ENCODE measurements at places on chromosomes 2 and 18. TPM values are rescaled to one million over a fixed set of nuclear protein-coding genes. Genes with fewer than 3 reads are reported as not detected.

- H3K27me3 ChIP-seq = no peaks in the 10 kb centered on the region
- no peak for DNase-seq
- no peak overlapping the region for H3K27ac ChIP-seq
These were observed 127.4 kb upstream of the CYP26B1 start for GRCh38 chr2:72275084-72275483.

DNA sequence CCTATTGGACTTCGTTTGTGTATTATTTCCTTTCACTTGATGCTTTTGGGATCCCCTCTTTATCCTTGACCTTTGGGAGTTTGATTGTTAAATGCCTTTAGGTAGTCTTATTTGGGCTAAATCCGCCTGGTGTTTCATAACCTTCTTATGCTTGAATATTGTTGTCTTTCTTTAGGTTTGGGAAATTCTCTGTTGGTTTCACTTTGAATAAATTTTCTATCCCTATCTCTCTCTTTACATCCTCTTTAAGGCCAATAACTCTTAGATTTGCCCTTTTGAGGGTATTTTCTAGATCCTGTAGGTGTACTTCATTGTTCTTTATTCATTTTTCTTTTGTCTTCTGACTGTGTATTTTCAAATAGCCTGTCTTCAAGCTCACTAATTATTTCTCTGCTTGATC lies 354.7 kb downstream of the PARD3B start:
- no peak overlapping the region for H3K27ac ChIP-seq
- no peak overlapping the region for H3K4me3 ChIP-seq
- peaks cover 6% of the 10 kb centered on the region for H3K36me3 ChIP-seq
- peaks cover 10% of the 10 kb centered on the region for H3K4me1 ChIP-seq

GRCh38 chr2:221715523-221716247 lies 143.6 kb upstream of the EPHA4 start:
- peaks cover 47% of the 10 kb centered on the region for H3K4me1 ChIP-seq
- H3K36me3 ChIP-seq = peaks cover 10% of the 10 kb centered on the region
- no peak for DNase-seq

- no peaks in the 10 kb centered on the region for H3K36me3 ChIP-seq
- no peak for DNase-seq
- H3K4me1 ChIP-seq = no peaks in the 10 kb centered on the region
- no peaks in the 10 kb centered on the region for H3K27me3 ChIP-seq
These were observed 93.8 kb upstream of the PHLPP1 start for GRCh38 chr18:62621546-62621945.

- no peak overlapping the region for H3K4me3 ChIP-seq
- no peaks in the 10 kb centered on the region for H3K27me3 ChIP-seq
- no peak for DNase-seq
These were observed 104.8 kb downstream of the PLCL1 start for GRCh38 chr2:197908990-197909776.

GRCh38 chr2:223744580-223744979 lies 92.8 kb downstream of the AP1S3 start:
- H3K27ac ChIP-seq = no peak overlapping the region
- no peak overlapping the region for H3K4me3 ChIP-seq
- H3K27me3 ChIP-seq = no peaks in the 10 kb centered on the region
- H3K4me1 ChIP-seq = no peaks in the 10 kb centered on the region

DNA sequence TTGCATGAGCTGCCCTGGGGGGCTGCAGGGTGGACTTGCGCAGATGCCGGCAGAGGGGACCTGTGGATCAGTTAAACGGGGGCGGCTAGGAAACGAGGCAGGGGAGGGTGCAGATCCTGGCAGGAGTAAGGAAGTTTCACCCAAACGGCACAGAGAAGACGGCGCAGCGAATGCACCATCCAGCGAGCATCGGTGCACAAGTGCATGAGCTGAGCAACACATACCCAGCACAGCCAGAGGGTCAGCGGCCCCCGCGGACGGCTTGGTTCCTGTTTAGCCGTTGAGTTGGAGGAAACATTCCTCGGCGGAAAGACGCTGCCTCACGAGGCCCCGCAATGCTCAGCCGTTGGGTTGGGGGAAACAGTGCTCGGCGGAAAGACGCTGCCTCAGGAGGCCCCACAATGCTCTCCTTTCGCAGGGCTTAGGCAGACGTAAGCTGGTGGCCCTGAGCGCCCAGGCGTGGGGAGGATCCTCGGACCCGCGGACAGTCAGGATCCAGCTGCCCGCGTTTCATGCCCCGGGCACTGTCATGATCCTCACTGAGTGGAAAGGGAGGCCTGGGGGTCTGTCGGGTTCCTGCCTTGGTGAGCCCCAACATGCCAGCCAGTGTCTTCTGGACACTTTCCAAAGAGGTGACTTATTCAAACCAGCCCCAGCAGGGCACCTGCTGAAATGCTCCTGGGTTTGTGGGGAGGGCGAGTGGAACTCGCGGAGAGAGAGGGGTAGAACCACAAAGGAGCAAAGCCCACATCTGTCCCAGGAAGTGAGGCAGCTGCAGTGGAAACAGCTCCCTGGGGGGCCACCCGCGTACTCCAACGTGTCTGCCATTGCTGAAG lies 86.3 kb downstream of the NDUFA10 start:
- no peaks in the 10 kb centered on the region for H3K4me1 ChIP-seq
- no peaks in the 10 kb centered on the region for H3K27me3 ChIP-seq
- DNase-seq = peak; percentile 5
- no peak overlapping the region for H3K27ac ChIP-seq
- no peak overlapping the region for H3K4me3 ChIP-seq
- H3K36me3 ChIP-seq = no peaks in the 10 kb centered on the region

DNA sequence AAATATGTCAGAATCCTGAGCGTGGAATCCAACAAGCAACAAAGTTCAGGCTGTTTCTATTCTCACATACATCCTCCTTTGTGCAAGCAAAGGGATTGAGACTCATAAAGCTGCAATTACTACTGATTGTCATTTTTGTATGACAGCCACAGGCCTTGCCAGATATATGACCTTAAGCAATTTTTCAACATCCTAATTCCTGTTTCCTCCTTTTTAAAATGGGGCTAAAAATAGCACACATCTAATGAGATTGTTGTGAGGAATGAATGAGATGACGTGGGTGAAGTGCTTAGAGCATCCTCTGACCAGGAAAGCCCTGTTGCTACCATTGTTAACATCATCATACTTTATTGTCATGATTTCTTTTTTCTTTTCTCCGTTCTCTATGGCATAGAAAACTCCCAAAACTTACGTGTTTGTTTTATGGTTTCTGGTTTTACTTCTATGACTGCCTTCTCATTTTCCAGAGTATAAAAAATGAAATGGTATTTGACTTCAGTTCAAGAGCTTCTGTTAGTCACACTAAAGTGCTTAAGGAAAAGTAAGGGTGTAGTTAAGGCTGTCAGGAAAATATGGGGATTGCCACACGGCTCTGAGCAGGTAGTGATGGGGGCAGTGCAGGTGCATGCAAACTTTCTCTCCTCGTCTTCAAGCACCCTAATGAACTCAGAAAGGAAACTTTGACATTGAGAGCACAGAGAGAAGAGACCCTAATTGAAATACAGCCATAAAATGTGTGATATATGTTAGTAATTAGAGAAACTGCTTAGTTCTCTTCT lies 590.6 kb upstream of the NETO1 start:
- H3K4me3 ChIP-seq = no peak overlapping the region
- 0 out of 2 replicates have a peak overlapping the region, but pooled peaks have one; percentile 17 for H3K27ac ChIP-seq
- peaks cover 7% of the 10 kb centered on the region for H3K4me1 ChIP-seq
- DNase-seq = no peak
- H3K36me3 ChIP-seq = no peaks in the 10 kb centered on the region

GRCh38 chr2:219273937-219274336 lies 5.2 kb upstream of the DNAJB2 start:
- no peak for DNase-seq
- H3K36me3 ChIP-seq = no peaks in the 10 kb centered on the region
- H3K4me1 ChIP-seq = peaks cover 28% of the 10 kb centered on the region

GRCh38 chr2:67214585-67215185 lies 182.4 kb upstream of the ETAA1 start:
- peaks cover 23% of the 10 kb centered on the region for H3K36me3 ChIP-seq
- DNase-seq = no peak
- peaks cover 32% of the 10 kb centered on the region for H3K4me1 ChIP-seq
- no peak overlapping the region for H3K27ac ChIP-seq
- H3K27me3 ChIP-seq = no peaks in the 10 kb centered on the region

- H3K4me3 ChIP-seq = no peak overlapping the region
- H3K36me3 ChIP-seq = no peaks in the 10 kb centered on the region
- H3K27me3 ChIP-seq = no peaks in the 10 kb centered on the region
- H3K4me1 ChIP-seq = peaks cover 12% of the 10 kb centered on the region
These were observed 104.0 kb downstream of the COBLL1 start for GRCh38 chr2:164737612-164738081.

DNA sequence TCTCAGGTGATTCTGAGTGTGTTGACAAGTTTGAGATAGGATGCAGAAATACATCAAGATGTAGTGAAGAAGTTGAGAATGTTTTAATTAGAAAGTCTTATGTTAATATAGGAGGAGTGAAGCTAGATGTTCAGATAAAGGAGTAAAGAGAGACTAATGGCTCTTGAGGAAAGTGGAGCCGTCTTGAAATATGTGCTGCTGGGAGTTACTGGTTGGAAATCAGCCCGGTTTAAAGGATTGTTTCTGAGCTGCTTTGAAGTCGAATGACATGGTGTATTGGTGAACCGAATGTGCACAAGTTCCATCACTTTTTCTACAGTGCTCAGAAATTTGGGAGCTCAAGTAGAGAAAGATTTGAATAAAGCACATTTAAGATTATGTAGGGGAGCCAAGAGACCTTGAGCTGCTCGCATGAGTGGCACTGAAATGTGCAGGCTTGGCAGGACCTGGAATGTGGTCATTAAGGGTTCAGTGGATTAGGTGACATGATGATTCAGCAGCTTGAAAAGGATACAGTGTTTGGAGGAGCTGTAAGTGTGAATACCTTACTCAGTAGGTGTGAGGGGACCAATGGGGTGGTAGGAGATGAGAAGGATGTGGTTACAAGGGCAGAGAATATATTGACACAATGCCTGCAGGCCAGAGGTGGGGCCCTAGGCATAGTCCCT lies 68.6 kb downstream of the CAB39 start:
- DNase-seq = no peak
- H3K27ac ChIP-seq = peak overlapping the region; percentile 63
- peaks cover 31% of the 10 kb centered on the region for H3K4me1 ChIP-seq
- peaks cover 29% of the 10 kb centered on the region for H3K36me3 ChIP-seq

- no peak overlapping the region for H3K4me3 ChIP-seq
- H3K4me1 ChIP-seq = no peaks in the 10 kb centered on the region
- H3K27ac ChIP-seq = no peak overlapping the region
- H3K27me3 ChIP-seq = no peaks in the 10 kb centered on the region
These were observed 75.3 kb upstream of the NPAS2 start for GRCh38 chr2:100744589-100744988.

Gene DSEL
- total RNA-seq = 30.1 TPM

DNA sequence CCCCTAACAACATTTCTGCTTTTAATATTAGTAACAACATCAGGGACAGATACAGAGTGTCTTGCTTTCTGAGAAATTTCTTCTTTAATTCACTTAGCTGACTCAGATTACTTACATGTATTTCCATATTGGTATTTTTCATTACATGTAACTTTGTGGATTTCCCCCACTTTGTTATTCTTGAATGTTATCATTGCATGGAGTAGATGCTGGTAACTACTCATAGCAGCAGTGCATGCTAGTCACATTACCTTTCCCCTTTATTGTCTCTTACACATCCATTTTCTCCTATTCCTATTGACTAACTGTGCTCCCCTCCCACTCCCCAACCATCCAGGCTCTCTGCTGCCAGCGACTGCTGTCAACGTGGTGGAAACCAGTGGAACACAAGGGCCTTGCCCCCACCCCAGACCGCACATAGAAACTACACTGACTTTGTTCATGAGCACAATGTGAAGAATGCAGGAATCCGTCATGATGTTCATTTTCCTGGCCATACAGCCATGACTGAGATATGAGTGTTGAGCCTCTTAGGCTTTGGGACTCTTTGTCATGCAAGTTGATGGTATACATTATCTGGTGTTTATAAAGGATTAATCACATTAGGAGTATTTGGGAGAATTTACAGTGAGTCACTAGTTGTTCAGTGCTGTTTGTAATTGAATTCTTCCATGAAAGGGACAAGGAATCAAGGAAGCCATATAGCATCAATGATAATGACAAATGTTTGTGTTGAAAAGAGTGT lies 91.0 kb downstream of the EPB41L5 start:
- no peak for DNase-seq
- H3K4me1 ChIP-seq = no peaks in the 10 kb centered on the region

- no peak overlapping the region for H3K4me3 ChIP-seq
- peaks cover 11% of the 10 kb centered on the region for H3K4me1 ChIP-seq
- H3K27me3 ChIP-seq = no peaks in the 10 kb centered on the region
- H3K36me3 ChIP-seq = no peaks in the 10 kb centered on the region
- no peak for DNase-seq
These were observed 37.4 kb upstream of the RPL31 start for GRCh38 chr2:100964681-100965169.

DNA sequence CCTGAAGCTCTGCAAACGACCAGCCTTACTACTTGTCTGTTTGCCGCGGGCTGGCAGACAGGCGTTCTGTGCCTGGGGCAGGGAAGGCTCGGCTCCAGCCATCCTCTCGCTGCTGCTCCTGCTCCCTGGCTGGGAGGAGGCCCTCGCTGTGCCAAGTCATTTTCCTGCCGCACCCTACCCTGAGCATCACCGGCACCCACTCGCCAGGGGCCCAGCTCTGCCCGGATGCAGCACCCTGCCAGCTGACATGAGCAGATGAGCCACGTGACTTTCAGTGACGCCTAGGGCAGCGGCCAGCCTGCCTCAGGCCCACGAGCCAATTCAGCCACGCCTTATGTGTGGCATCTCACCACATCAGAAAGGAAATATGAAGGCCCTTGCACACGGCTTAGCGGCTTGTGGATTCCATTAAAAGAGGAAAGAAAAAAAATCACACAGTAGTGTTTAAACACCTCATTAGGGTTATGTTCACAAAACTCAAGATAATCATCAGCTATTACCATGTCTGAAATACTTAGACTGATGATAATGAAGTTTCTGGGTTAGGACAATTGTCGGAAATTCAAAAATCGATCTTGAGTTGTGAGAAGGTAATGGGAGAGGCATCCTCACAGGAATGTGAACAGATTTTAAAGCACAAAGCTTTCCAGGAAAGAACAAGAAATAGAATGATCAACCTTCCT lies 250.5 kb downstream of the TWIST2 start:
- H3K27me3 ChIP-seq = no peaks in the 10 kb centered on the region
- no peak overlapping the region for H3K27ac ChIP-seq
- H3K4me1 ChIP-seq = no peaks in the 10 kb centered on the region
- H3K36me3 ChIP-seq = peaks cover 4% of the 10 kb centered on the region
- DNase-seq = no peak

DNA sequence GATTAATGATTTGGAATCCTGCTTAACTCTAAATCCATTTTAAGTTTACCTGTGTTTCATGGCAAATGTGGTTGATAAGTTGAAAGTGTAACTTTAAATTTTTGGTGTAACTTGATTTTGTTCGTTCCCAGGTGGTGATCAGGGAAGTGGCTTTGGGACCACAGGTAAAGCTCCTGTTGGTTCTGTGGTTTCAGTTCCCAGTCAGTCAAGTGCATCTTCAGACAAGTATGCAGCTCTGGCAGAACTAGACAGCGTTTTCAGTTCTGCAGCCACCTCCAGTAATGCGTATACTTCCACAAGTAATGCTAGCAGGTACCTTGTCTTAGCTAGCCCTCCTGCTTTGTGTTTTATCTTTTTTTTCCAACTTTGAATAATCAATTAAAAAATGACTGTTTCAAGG lies 62.8 kb downstream of the AGFG1 start:
- H3K27me3 ChIP-seq = no peaks in the 10 kb centered on the region
- no peak overlapping the region for H3K27ac ChIP-seq
- no peak for DNase-seq
- no peaks in the 10 kb centered on the region for H3K4me1 ChIP-seq
- H3K36me3 ChIP-seq = peaks cover 66% of the 10 kb centered on the region
